CD4-positive, CD25-positive, alpha-beta regulatory T cell (primary cell): ENCODE measurements at places on chromosomes 1 and 21. TPM values are rescaled to one million over a fixed set of nuclear protein-coding genes. Genes with fewer than 3 reads are reported as not detected.

GRCh38 chr1:119226321-119226720 lies 85.9 kb upstream of the WARS2 start:
- no peaks in the 10 kb centered on the region for H3K27me3 ChIP-seq
- no peaks in the 10 kb centered on the region for H3K36me3 ChIP-seq
- no peak overlapping the region for H3K4me3 ChIP-seq
- no peak for DNase-seq
- H3K4me1 ChIP-seq, result no peaks in the 10 kb centered on the region

DNA sequence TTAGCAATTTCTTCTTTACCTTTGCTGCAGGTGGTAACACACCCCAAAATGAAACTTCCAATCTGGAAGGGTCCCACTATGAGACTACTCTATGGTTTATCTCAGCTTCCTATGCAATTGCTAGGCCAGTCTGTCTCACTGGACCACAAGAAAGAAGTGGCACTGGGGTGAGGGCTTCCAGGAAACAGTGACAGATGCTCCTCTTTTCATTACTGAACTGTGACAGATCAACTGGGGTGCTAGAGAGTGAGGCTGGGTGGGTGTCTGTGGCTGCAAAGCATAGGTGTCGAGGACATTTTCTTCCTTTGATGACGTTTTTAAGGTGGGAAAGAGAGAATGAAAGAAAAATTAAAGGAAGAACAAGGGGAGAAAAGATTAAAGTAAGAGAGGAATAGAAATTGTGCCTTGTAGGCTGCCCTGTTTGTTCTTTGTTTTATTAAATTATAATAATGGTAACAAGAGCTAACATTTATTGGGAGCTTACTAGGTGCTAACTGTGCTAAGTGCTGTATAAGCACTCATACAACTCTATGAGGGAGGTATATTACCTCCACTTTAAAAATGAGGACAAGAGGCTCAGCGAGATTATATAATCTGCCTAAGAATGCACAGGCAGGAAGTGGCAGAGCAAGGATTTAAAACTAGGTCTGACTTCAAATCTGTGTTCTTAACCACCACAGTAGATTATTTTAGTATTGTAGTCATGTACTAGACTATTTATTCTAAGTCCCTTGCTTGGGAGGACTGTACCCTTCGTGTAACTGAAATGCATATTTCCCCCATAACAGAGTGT lies 27.8 kb upstream of the DMRTA2 start:
- no peaks in the 10 kb centered on the region for H3K4me1 ChIP-seq
- H3K36me3 ChIP-seq, result no peaks in the 10 kb centered on the region
- no peak overlapping the region for H3K4me3 ChIP-seq
- H3K27ac ChIP-seq, result no peak overlapping the region
- no peak for DNase-seq

- H3K4me3 ChIP-seq, result no peak overlapping the region
- H3K4me1 ChIP-seq, result no peaks in the 10 kb centered on the region
- H3K27ac ChIP-seq, result no peak overlapping the region
- no peaks in the 10 kb centered on the region for H3K36me3 ChIP-seq
- no peaks in the 10 kb centered on the region for H3K27me3 ChIP-seq
- DNase-seq, result no peak
Observed at GRCh38 chr1:227548448-227548847, 14.9 kb upstream of the ZNF678 start.

DNA sequence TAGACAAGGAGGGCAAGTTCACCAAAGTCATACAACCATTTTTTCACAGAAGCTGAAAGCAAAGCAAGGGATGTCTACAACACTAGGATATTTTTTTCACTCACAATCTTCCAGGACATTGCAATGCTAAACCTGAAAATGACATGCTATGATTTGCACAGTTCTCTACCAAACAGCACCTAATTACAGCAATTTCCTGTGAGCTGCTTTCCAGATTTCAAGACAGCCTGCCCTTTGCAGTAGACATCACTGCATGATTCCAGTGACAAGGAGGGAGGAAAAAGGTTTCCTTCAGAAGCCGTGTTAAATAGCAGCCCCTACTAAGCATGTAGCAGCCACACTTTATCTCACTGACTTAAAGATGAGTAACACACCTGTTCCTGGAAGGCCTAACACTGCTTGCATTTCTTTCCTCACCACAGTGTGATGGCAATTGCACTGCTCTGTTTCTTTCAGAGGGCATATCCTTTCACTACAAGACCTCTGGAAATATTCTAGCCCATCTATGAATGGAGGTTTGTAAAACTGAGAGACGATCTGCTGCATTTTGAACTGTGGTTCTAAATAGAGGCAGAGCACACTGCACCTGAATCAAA lies 97.1 kb downstream of the DUSP10 start:
- DNase-seq, result no peak
- H3K27me3 ChIP-seq, result no peaks in the 10 kb centered on the region
- H3K4me1 ChIP-seq, result no peaks in the 10 kb centered on the region
- H3K4me3 ChIP-seq, result no peak overlapping the region

DNA sequence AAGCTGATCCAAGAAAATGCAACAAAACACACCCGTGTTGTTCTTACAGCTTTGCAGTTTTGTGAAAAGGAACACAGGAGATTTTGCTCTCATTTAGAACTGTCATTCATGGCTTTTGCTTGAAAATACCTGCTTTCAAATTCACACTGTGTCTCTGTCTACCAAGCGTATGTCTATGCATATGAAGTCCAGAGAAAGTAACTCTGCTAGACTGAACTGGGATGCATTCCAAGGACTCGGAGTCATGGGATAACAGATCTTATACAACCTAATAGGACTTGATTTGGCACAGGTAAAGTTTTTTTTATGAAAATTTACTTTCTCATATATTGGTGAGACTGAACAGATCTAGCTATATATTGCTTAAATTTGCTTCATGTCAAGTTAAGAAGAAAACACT lies 102.4 kb downstream of the PTGER3 start:
- H3K27me3 ChIP-seq, result no peaks in the 10 kb centered on the region
- H3K4me3 ChIP-seq, result no peak overlapping the region
- DNase-seq, result no peak
- H3K4me1 ChIP-seq, result no peaks in the 10 kb centered on the region
- no peaks in the 10 kb centered on the region for H3K36me3 ChIP-seq
- H3K27ac ChIP-seq, result no peak overlapping the region

GRCh38 chr1:41765152-41765551 lies 153.6 kb downstream of the HIVEP3 start:
- no peaks in the 10 kb centered on the region for H3K36me3 ChIP-seq
- H3K27me3 ChIP-seq, result no peaks in the 10 kb centered on the region
- no peaks in the 10 kb centered on the region for H3K4me1 ChIP-seq
- H3K27ac ChIP-seq, result no peak overlapping the region

The SCAF4 gene
- total RNA-seq, result 70.9 TPM

The ELK4 gene
- 106 TPM for total RNA-seq

The ASB17 gene
- total RNA-seq, result not detected

The TMEM82 gene
- not detected for total RNA-seq
